ENCODE measurements at places on chromosomes 1 and 21.

DNA sequence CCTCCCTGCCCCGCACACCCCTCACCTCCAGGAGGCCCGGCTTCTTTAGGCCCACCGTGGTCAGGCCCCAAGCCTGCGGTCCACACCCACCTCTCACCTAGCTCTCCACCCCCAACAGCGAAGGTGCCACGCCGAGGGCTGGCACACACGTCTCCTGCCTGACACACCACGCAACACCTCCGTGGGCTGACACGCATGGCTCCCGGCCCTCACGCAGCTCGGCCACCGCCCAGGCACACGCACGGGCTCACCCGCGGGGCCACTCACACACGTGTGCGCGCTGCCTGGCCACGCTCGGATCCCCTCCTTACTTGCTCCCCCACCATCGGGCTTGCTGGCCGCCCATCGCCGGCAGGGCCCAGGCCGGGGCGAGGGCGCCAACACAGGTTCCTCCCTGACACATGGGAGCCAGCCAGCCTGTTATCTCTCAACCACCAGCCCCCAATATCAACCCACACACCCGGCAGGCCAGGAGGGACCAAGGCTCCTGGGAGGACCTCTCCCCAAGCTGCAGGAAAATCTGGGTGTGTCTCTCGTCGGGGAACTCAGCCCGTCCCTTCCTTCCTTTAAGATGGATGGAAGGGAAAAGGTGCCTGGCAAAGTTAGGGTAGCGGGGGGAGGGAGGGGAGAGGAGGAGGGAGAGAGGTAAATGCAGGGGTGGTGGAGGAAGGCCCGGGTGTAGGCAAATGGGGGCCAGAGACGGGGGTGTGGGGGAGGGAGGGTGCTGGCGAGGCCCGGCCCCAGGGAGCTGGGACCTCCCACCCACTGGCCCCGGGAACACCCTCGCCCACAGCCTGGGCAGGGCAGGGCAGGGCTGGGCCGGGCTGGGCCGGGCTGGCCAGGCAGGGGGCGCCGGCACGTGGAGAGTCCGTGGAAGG is 546 bp downstream of the ELOVL1 start:
- DNase-seq: no peak

DNA sequence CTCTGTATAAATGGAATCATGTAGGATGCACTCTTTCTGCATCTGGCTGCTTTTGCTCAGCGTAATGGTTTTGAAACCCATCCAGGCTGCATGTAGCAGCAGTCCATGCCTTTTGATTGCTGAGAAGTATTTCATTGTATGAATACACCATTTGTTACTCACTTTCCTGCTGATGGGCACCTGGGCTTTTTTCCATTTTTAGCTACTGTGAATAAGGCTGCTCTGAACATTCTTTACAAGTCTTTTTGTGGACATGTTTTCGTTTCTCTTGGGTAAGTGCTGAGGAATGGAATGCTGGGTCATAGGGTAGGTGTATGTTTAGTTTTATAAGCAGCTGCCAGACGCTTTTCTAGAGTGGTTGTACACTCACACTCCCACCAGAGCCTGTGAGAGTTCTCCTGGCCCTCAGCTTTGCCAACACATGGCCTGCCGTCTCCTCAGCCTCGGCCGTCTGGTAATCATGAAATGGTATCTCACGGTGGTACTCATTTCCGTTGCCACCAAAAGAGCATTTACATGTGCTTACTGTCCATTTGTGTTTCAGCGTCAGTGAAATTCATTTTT is 22.7 kb downstream of the SLX9 start:
- DNase-seq: no peak

GRCh38 chr1:21901473-21901847 is 35.6 kb downstream of the HSPG2 start:
- DNase-seq: no peak

DNA sequence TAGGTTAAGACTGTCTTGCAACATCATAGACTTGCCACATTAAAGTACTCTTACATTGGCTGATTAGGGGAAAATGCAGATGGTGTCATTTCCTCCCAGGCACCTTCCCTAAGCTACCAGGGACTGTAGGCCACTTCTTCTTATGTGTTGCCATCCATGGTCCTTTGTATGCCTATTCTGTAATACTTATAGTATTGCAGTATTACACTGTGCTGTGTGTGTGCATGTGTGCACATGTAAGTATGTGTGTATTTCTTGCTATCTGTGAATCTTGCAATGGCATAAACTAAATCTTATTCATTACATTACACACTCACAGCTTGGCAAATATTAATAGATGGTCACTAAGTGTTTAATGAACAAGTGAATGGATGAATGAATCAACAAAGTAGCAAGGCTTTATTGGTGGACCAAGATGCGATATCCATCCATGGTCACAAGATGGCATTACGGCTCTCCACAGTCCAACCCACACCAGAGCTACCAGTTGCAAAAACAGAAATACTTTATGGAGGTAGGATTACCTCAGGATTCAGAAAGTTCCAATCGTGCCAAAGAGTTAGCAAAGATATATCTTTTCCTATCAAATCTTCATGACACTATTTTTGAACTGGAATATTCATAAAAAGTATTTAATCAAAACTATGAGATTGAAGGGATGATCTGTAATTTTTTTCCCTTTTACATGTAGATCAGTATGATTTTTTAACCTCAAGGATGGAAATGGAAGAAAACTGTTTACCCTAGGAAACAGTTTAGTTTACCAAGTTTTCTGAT is 160.2 kb downstream of the DENND1B start:
- no peak for DNase-seq

DNA sequence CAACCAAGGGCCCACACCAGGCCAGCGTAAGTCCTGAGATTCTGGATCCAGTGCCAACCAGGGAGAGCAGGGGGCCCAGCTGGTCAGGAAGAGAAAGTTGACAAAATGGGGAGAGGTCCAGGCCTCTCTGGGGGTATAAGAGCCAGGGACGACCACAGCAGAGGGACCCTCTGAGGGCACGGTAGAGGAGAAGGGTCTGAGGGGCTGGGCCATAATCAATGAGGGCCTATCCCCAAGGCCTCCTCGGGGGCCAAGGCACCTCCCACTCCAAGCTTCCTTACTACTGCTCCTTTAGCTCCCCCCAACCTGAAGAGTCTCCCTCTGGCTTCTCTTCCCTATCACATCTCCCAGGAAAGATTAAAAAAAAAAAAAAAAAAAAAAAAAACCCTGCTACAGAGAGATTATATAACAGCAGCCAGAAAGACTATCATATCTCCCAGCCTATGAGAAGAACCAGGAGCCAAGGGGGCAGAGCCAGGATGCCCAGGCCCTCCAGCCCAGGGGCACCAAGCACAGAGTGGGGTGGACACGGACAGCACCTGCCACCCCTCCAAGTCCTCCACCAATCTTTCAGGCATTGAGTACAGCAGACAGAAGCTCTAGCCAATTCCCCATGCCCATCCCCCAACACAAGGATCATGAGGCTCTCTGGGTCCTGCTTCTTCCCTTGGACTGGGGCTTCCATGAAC is 2.7 kb downstream of the MEF2D start:
- DNase-seq: no peak

DNA sequence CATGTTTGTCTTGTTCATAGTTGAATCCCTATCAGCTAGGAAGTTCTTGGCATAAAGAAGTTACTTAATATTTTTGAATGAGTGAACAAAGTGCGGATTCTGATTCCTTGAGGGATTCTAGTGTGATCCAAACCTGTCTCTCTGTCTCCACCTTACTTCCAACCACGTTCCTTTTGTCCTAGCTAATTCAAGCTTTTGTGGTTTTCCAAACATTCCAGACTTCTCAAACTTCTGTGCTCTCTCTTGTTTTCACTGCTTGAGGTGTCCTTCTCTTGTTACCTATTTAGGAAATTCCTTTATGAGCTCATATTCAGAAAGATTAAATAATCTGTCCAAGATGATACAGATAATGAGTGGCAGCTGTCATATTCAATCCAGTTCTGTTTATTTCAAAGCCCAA is 353.2 kb downstream of the PTBP2 start:
- no peak for DNase-seq

DNA sequence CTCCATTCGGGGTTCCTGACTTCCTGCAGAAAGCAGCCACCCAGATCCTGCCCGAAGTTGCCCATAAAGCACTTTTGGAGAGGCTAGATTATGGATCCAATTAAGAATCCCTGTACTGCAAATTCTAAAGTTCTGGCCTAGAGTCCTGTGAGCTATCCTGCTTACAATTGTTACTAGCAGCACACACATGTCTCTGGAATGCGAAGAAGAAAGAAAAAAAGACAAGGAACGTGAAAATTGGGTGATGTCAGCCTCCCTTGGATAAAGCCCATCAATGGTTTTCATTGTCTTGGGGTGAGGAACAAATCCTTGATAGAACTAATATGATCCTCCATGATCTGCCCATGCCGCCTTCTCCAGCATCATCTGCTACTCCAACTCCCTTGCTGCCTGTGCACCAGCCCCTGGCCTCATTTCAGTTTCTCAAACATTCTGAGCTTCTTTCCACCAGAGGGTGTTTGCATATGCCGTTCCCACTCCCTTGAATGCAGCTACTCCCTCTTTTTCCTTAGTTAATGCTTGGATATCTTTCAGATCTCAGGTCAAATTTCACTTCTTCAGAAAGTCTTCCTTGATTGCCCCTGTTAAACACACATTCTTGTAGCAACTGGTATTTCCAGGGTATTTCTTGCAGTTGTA is 94.0 kb downstream of the ST6GALNAC5 start:
- no peak for DNase-seq
